ENCODE measurements at places on chromosomes 5 and 9.
A peak's percentile ranks its signal among the peaks of the same experiment; 100 is the strongest.

- DNase-seq, result no peak
Measured at GRCh38 chr5:80865551-80865950, 94.6 kb upstream of the RASGRF2 start.

DNA sequence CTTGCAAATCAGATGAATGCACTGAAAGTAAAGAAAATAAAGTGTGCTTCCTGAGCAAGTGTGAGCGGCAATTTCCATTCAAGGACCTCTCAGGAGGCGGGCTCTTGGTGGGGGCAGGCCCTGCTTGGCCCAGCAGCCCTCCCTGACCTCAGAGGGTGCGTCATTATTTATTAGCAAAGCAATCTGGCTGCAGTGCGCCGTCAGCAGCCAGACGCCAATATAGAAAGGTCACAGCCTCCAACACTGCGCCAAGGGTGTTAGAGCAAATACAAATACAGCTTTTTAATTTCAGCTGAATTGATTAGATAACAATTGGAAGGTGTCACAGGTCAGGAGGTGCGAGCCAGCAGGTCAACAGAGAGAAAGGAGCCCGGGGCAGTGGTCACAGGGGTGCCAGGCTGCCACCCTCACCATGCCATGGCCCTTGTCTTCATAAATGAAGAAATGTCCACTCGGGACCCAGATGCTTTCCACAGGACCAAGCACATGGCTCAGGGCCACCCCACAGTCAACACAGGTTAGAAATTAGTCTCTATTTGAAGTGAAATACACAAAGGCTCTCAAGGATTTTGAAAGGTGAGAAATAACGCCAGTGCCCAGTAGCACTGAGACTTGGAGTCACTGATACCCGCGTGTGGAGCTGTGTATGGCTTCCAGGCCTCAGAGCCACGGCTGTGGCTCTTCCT, 309.8 kb downstream of the IRX2 start:
- no peak for DNase-seq

DNA sequence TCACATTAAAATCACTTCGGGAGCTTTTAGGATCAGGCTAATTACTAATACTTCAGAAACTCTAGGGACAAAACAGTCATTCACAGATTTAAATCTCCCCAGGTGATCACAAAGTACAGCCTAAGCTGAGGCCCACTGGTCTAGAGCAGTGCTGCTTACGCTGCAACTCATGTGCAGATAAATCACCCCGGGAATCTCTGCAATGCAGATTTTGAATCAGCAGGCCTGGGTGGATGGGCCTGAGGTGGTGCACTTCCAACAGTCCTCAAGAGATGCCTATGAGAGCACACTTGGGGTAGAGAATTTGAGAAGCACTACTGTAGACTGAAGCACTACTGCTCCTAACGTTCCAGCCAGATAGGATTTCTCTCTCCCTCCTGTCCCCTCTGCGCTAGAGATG, 28.4 kb downstream of the CSF1R start:
- no peak for DNase-seq

GRCh38 chr5:82375488-82376244, 97.5 kb upstream of the RPS23 start:
- no peak for DNase-seq

DNA sequence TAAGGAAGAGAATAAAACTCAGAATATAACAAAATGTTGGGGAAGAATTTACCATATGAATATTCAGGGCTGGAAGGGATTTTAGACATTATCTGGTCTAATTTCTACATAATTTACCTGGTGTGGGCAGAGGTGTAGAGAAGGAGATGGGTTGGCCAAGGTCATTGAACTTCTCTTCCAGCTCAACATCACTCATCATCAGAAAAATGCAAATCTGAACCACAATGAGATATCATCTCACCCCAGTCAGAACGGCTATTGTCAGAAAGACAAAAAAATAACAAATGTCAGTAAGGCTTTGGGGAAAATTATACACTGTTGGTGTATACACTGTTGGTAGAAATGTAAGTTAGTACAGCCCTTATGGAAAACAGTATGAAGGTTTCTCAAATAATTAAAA, 121.7 kb downstream of the PTTG1 start:
- no peak for DNase-seq

- peak; percentile 74 for DNase-seq
Measured at GRCh38 chr5:76789991-76790581, 28.7 kb upstream of the F2RL1 start.

GRCh38 chr9:113617550-113617949, 154.0 kb downstream of the RGS3 start:
- no peak for DNase-seq

All from RKO (cell line).